ENCODE measurements at places on chromosomes 5 and 9.

- DNase-seq: no peak
These were observed 669 bp downstream of the IL13 start for GRCh38 chr5:132658381-132659302.

GRCh38 chr5:177094224-177095087, 7.7 kb downstream of the FGFR4 start:
- DNase-seq: no peak

DNA sequence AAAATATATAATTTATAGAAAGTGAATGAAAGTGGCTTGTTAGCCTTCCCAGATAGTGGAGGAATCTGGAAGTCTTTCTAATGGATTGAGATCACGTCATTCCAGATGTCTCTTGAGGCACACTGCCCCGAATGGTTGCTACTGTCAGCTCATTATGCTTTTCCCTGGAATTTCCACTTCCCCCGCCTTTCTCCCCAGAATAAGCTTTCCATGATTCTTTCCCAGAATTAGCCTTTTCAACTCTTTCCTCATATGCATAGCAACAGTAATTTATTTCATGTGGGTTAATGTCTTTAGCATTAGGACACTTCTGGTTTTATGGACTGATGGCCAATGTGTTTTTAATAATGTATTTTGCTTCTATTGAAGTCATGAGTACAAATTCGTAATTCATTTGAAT, 81.5 kb downstream of the PALM2AKAP2 start:
- DNase-seq: no peak

DNA sequence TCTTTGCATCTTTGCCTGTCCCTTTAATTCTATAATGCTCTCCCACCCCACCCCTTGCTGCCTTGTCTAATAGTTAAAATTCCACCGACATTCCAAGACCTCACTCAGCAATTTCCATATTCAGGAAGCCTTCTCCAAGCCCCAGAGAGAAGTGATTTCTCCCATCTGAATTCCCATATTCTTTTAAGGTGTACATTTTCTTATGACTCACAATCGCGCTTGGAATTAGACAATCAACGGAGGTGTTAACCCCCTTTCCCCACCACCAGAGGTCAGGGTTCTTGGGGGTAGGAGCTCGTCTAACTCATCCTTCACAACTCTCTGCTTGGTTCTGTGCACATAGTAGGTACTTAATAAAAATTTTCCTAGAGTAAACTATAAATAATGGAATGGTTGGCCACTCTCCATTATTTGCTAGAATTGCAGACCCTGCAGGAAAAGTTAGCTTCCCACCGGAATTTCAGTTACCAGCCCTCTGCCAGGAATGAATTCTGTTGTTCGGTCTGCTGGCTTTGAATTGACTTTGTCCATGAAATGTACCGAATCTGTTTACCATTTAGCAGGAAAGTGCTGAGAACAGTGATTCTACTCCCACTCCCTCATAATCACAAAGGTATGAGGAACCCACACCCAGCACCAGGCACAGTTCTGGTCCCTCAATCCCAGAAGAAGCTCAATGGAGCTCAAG, 5.0 kb downstream of the KCNIP1 start:
- no peak for DNase-seq

- no peak for DNase-seq
These were observed 106.1 kb downstream of the STK32A start for GRCh38 chr5:147340941-147341340.

DNA sequence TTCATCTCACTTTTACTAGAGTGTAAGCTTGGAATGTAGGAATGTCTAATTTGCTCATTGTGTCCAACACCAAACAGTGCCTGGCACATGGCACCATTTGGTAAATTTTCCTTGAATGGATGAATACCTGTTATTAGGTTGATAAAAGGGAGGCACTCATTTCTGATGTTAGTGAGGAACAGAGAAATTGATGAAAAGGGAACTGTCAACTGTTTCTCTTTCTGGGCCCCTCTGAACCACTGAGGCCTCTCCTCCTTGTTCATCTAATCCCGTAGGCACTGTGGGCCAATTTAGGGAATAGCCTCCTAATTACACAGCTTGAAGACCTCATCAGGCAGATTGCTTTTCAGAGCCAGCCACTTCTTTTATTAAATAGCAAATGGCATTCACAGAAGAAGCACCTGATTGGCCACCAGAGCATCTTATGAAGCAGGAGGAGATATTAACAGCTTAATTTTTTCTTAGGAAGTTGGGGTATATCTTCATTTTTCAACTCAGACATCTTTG, 22.6 kb downstream of the MRRF start:
- DNase-seq: no peak

GRCh38 chr9:3893519-3893918, 367.7 kb upstream of the RFX3 start:
- no peak for DNase-seq

DNA sequence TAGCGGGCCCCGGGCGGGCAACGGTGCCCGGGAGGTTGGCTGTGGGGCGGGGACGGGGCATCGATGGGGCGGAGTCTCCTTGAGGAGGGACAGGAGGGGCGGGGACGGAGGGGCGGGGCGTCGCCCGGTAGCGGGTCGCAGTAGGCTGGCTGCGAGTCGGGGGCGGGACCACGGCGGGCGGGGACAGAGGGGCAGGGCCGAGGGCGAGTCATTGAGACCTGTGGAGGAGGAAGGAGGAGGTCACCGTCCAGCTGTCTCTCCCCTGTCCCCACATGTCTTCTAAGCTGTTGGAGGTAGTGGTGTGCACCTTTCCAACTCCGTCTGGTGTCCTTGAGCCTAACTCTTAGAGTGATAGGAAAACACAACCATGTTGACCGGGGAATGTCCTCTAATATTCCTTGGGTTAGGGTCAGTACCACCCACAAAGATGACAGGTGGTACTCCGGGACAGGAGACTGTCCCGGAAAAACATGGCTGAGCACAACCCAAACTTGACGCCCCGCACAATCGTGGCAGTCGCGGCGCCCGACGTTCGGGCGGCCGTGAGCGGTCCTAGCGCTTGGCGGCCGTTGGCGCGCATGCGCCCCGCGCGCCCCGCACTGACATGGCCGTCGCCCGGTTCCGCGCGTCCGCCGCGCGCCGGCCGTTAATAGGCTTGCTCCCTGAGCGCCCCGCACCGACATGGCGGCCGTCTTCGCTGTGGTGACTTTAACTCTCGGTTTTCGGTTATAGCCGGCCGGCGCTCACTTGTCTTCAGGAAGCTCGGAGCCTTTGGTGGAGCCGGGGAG, at the start of the genes CRAT and PTPA:
CRAT (minus strand) TSS at position 54 of the 788 bp plus-strand sequence. CDS start 284 bp downstream, outside the sequence.
PTPA (plus strand) TSS at position 676 of the 788 bp plus-strand sequence. CDS start 186 bp downstream, outside the sequence.
- DNase-seq: peak; percentile 98

- DNase-seq: no peak
These were observed 124.8 kb upstream of the RAD23B start for GRCh38 chr9:107158321-107158720.

- no peak for DNase-seq
These were observed 174.6 kb downstream of the CD180 start for GRCh38 chr5:67021962-67022361.

- DNase-seq: no peak
These were observed 938.3 kb downstream of the PTPRD start for GRCh38 chr9:9674461-9674860.

DNA sequence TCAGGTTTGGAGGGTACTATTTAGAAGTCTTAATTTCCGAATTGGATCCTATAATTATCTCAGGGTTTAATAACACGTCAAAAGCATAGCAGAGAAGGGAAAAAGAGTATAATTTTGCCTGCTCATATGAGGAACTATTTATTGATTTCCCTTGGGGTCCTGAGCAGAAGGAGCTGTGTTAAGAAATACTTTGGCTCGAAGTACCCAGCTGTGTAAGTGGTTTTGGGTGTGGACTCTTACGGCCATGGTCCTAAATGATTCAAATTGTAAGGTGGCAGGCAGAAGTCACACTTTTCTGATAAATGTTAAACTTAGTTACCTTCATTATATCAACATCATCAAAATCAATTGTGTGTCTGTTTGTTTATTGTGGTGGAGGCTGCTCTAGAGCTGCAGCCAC, 190.4 kb downstream of the MTRR start:
- no peak for DNase-seq

DNA sequence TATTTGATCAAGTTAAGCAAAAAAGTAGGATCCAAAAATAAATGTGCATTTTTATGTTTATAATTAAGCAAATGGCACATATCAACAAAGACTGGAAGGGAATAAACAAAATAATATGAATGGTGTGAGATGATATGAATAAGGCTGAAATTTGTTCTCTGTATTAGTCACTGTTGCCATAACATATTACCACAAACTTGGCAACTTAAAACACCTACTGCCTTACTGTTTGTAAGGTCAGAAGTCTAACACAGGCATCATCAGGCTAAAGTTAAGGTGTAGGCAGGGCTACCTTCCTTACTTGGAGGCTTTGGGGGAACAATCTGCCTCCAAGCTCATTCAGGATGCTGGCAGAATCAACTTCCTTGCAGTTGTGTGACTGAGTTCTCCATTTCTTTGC, 19.3 kb downstream of the PGGT1B start:
- DNase-seq: no peak

DNA sequence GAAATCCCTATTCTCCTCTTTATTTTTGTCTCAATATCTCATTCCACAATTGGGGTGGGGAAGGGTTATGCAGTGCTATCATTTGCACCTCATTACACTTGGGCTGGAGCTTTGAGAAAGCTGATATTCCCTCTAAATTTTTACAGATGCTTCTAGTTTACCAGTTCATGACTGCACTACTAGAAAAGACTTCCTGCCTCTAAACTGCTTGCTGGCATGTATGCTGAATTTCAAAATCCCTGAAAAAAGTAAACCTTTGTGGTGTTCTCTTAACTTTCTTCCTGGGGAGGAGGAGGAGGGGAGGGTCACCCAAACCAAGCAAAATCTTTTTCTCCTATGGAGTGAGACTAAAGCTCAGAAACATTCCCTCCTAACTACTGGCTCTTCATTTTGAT, 45.1 kb downstream of the BNC2 start:
- no peak for DNase-seq

DNA sequence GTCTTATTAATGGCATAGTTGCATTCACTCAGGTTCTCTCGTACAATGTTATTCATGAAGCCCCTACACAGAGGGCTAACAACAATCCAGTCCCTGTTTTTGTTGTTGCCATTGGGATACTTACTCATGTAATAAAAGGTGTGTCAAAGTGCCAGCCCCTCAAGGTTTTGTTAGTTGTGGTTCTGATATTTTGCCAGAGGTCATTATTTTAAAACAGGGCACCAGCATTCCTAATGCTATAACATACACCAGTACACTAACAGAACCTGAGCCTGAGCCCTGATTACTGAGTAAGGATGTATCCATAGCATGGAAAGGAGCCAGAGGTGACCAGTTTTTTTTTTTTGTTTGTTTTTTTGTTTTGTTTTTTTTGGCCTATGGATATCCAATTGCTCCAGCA, 50.2 kb downstream of the SMC2 start:
- DNase-seq: no peak

GRCh38 chr9:95666785-95667155, 150.0 kb upstream of the PTCH1 start:
- DNase-seq: no peak

- no peak for DNase-seq
These were observed 115.7 kb upstream of the SMC2 start for GRCh38 chr9:103978396-103978795.

- DNase-seq: no peak
These were observed 73.7 kb downstream of the UBE2QL1 start for GRCh38 chr5:6522331-6522730.

DNA sequence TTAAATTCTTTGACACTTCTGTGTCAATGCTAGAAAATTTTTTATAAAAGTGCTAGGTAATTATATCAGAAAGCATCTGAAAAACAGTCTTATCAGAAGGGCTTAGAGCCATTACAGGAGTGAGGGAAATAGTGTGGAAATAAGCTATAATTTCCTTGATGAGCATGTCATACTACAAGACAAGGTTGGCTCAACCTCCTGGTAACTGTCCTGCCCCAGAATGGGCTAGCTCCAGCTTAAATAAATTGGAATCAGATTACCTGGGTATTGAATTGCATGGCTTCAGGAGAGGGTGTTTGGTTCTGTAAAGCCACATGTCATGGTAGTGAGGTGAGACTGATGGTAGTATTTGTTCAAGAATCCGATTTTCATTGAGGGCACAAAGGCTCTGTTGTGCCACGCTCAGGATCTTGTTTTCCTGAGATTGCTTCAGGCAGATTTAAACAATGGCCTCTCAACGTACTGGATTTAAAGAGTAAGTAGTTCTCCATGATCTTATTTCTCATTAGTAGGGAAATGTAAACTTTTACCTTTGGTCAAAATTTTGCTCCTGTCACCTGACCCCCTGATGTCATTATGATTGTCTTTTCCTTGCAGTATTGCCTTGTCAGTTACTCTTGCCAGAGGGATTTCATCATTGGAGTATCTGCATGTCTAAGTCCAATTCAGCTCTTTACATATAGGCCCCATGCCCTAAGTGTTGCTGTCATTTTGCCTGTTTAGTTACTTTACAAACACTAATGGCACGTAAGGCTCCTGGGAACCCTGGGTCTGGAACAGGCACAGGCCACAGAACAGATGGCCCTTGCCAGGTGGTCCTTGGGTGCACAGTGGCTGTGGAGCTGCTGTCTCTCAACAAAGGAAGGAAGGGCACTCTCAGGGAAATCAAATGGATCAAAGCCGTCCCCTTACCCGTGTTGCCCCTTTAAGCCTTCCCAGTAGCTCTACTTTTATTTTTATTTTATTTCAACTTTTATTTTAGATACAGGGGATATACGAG, 21.3 kb downstream of the TRIO start:
- no peak for DNase-seq

- no peak for DNase-seq
These were observed 42.5 kb downstream of the FRMPD1 start for GRCh38 chr9:37693260-37693659.

GRCh38 chr5:43195670-43196265, 3.7 kb downstream of the NIM1K start:
- no peak for DNase-seq

- DNase-seq: no peak
These were observed 455 bp upstream of the FER start for GRCh38 chr5:108747111-108747773.

DNA sequence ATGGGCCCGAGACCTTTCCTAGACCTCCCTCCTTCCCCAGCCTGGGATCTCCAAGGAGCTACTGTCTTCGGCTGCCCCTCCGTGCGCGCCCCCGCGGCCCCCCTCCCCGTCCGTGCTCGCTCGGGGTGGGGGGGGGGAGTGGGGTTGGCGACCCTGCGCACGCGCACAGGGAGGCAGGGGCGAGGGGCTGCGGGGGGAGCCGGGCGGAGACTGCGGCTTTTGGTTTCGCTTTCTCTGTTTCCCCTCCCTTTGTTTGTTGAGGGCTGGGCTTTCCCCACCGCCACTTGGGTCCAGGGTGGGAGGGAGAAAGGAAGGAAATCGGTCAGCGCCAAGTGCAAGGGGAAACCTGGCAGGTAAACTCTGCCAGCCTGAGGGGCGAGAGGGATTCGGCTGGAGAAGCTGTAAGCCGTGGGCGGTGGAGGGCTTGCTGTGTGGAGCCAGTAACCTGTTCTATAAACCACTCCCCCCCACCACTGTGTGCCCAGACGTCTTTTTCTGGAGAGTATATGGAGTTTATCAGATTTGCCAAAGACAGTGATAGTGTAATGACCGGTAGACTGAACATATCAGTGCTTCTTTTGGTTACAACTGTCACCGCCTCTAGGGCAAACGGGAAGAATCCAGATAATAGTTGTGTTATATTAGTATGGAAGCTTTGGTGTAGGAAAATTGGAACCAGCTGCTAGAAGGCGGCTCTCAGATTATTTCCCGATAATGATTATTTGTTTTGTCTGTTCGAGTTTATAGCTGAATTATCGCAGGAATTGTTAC, 684 bp downstream of the DNAJA1 start:
- DNase-seq: no peak

- DNase-seq: peak; percentile 40
These were observed 23.4 kb downstream of the MEGF10 start for GRCh38 chr5:127313847-127314473.
